ENCODE measurements at places on chromosomes 5 and 9.

GRCh38 chr9:109086221-109086620, 33.5 kb downstream of the TMEM245 start:
- DNase-seq = no peak

GRCh38 chr5:150261231-150261630, 28.3 kb downstream of the CAMK2A start:
- no peak for DNase-seq

DNA sequence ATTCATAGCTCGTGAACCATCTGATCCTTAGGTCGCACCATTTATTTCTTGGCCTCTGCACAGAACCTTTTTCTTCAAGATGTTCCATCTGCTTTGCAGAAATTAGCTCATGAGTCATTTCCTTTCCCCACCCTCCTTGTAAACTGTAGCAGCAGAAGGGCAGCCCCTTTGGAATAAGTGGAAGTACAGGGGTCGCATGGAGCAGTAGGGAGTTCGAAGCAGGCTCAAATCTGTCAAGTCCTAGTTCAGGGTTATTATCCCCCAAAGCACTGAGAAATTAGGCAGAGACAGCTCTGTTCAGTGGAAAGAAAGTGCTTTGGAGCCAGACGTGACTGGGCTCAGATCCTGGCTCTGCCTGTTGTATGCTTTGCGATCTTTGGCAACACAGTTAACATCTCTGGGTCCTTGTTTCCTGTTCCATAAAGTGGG, 84.2 kb downstream of the SGCD start:
- DNase-seq = no peak

- DNase-seq = no peak
Measured at GRCh38 chr5:61346511-61346910, 14.5 kb downstream of the ZSWIM6 start.

- DNase-seq = no peak
Measured at GRCh38 chr9:80649001-80649420, 1040.3 kb downstream of the TLE1 start.
